Cardiac fibroblast (primary cell): ENCODE measurements at places on chromosomes 1 and 21.

DNA sequence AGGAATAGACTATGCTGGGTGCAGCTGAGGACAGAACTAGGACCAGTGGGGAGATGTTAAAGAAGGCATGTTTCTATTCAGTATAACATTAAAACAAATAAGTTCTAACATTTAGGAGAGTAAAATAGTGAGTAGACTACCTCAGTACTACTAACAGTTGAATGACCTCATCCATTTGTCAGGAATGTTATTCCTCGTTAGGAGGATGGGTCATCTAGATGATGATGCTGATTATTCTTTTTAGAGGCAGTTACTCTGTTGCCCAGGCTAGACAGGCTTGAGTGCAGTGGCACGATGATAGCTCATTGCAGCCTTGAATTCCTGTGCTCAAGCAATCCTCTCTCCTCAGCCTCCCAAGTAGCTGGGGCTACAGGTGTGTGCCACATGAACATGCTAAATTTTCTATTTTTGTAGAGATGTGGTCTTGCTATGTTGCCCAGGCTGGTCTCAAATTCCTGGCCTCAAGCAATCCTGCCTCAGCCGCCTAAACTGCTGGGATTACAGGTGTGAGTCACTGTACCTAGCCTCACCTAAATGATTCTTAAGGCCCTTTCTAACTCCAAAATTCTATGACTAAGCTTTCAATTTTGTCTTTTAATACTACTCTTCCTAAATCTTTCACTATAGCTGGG, 9.3 kb downstream of the EEIG2 start:
- DNase-seq, result no peak

- DNase-seq, result peak; percentile 38
These were observed 5.7 kb upstream of the FASLG start for GRCh38 chr1:172653015-172653709.

DNA sequence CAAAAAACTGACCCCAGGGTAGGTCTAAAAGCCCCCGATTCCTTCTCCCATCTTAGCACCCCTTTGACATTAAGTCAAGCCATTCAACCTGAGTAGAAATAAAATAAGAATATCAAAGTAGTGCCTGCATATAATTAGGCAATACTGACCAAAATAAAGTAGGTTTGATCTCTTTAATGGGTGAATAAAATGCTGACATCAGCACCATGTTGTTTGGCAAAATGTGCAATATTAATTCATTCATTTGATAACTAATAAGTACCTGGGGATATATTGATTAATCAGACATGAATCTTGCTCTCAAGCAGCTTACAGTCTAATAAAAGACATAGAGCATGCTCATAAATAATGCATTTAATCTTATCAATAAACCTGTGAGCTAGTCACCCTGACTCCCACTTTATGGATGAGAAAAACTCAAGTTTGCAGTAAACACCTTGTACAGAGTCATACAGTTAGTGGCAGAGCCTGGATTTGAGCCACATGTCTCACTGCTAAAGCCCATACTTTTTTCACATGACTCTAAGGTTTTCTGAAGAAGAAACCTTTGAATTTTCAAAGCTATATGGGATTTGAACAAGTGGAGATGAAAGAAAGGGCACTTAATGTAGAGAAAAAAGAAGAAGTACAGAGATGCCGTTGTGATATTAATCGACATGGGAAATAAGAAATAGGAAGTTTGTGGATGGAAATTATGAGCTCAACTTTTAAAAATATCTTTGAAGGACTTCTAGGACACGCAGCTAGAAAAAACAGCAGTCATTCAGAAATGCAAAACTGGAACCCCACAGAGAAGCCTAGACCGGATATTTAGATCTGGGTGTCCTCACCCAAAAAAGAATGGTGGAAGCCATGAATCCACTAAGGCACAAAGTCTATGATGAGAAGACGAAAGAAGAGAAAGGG, 183.9 kb downstream of the TOMM20 start:
- no peak for DNase-seq

- DNase-seq, result no peak
These were observed 54.4 kb upstream of the AJAP1 start for GRCh38 chr1:4599951-4600481.
